Stimulated activated CD8-positive, alpha-beta memory T cell treated with anti-CD3 and anti-CD28 coated beads, Interleukin-4, amount 100 ng/mL, for 48 hours (primary cell): ENCODE measurements at places on chromosomes 2 and 18.
A peak's percentile ranks its signal among the peaks of the same experiment; 100 is the strongest.

DNA sequence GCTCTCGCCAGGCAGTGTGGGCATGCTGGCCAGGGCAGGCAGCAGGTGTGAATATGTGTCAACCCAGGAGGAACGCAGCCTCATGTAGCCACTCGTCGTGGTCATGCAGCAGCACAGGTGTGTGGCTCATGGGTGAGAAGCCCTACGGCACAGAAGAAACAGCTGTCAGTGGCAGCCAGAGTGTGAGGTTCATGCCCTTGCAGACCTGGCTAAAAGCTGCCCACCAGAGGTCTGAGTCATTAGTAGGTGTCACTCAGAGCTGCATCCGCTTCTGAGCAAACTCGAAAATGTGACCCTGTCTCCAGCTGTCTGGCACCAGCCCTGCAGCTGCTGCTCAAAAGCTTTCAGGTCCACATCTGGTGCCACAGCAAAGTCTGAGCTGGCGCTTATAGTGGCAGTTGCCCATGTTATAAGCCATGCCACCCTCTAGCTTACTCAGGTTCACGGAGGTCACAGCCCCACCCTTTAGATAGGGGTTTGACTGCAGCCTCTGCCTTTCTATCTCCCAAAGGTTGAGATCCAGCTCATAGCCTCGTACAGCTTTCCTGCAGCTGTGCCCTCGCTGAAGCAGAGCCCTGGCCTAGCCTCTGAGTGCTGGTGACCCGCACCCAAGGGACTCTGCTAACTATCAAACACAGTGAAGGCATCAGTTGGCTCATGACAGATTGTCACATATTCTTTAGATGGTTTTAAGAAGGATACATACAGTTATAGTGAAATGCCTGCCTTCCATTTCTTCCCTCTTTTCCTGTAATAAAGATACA lies 195.0 kb downstream of the CCDC102B start:
- DNase-seq, result no peak

GRCh38 chr18:50871846-50872245 lies 7.1 kb upstream of the ME2 start:
- no peak for DNase-seq

DNA sequence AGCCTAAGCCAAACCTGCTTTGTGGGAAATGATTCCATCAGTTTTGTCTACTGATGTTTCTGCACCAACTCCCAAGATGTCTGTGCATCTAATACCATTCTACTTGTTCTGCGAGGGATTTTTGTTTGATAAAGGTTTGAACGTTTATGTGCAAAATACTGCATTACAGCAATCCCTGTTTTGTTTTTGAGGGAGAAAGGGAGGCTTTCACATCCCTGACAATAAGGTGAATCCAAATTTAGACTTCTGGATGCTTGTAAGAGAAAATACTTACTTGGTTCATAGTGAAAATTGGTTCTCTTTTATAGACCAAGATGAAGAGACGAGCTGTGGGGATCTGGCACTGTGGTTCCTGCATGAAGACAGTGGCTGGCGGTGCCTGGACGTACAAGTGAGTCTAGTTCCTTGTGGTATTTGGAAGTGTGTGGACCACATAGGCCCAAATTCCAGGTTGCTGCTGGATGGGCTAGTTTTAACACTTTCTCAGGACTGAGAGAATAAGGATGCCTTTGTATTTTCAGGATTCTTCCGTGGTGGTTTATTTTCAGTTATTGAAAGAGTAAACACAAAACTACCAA lies 1.1 kb downstream of the RPL37A start:
- peak; percentile 46 for DNase-seq

DNA sequence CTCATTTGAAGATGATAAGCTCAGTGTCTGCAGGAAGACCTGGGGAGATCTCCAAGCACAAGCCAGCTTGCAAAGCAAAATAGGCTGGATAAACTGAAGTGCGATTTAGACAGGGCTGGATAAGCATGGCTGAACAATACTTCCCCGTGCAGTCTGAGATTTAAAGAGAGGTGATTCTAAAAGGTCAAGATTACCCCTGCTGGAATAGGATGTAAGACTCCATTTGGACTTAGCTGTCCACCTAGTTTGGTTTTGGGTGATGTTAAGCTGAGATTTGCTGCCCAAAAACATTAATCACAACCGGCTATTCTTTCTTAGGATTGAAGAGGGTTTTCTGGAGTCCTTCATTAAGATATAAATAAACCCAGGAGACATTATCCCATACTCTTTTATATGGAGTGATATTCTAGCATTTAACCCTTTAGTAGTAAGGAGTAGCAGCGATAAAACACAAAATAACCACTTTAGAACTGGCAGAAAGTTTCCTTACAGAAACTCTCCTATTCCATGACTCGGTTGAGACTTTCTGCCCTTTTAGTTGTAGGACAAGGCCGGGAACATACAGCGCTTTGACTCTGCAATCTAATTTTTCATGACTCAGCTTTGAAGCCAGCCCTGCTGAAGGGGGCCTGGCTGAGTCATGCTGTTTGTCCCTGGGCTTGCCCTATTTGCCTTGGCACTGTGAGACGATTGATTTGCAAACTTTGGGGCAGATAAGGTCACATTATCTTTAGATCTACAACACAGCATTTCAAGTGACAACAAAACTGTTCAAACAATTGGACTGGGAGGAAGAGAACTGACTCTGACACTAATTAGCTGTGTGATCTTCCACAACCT lies 238.2 kb downstream of the GCA start:
- DNase-seq, result no peak

DNA sequence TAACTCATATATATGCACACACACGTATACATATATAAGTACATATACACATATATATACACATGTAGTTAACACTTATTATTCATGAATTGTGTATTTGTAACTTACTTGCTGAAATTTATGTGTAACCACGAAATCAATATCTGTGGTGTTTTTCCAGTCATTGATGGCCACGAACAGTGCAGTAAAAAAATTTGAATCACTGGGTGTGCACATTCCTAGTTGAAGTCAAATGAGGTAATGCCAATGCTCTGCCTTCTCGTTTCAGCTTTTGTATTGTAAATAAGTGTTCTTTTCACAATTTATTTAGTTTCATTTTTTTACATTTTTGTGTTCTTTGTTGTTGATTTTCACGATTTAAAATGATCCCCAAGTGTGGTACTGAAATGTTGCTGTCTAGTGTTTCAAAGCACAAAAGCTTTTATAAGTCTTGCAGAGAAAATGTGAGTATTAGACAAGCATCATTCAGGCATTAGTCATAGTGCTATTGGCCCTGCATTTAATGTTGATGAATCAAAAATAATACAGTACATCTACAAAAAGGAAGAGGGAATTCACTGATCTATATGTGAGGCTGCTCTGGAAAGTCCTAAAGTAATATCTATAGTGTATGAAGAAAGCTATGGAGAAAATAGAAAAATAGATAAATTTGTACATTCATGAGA lies 419.0 kb downstream of the DSC3 start:
- DNase-seq, result no peak

GRCh38 chr2:127400533-127400896 lies 12.7 kb upstream of the MAP3K2 start:
- DNase-seq, result no peak

GRCh38 chr2:128640845-128641360 lies 322.2 kb upstream of the HS6ST1 start:
- no peak for DNase-seq

DNA sequence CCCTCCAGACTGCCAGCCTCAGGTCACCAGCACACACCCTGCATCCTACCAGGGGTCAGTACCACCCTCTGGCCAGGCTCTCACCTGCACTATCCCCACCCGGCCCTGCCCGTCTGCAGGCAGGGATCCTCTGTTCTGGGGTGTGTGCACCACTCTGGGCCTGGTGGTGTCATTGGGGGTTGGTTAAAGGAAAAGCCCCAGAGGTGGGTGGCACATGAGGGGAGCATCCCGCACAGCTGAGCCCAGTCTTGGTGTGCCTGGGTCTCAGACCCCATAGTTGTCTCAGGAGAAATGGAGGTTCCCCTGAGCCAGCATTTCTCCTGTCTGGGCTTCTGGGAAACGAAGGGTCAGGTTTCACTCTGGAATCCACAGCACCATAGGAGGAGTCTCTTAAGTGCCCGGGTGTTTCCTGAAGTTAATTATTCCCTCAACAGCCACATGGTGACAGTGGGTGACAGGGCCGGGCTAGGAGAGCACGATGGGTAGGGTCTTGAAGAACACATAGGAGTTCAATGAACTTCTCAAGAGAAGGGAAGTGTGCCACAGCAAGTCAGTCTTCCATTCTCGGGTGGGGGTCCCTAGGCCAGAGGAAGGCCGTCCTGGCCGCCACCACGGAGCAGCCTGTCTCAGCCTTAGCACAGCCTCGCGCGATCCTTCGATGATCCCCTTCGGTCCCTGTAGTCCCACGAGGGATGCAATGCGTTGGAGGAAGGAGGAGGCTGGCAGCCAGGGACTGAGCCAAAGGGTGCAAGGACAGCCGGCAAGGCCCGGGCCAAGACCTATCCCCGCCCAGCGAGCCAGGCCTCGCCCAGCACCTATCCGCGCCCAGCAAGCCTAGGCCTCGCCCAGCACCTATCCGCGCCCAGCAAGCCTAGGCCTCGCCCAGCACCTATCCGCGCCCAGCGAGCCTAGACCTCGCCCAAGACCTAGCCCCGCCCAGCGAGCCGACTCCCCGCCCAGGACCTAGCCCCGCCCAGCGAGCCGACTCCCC lies 1.1 kb upstream of the FARP2 start:
- DNase-seq, result peak; percentile 86

DNA sequence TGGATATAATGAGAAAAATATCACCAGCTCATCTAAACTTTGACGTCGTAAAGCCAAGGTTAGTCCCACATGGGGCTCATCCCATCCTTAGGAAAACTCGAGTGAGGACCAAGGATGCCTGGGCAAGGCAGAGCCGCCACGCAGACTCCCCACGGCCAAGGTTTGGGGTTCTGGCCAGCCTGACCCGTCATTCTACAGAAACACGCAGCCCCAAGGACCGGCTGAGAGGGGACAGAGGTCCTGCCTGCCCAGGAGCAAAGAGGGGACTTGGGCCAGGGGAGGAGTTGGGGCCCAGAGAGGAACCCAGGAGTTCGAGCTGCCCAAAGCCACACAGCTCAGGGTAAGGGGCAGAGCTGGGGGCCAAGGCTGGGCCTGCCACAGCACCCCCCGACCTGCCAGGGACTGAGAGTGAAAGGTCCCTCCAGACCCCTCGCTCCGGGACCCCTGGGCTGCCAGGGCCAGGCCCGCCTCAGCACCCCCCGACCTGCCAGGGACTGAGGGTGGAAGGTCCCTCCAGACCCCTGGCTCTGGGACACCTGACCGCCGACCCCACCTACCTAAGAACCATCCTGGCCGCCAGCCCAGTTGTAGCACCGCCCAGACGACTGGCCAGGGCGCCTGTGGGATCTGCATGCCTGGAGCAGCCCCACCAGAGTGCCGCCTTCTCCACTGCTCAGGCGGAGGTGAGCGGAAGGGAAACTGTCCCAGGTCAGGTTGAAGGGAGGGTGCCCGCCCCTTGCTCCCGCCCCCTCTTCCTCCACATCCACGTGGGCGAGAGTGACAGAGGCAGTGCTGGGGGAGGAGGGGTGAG lies at the start of gene PDCD1:
Gene PDCD1 (minus strand): TSS at position 689 of the 811 bp plus-strand sequence. CDS start 56 bp downstream, at position 633.
- DNase-seq, result peak; percentile 80

DNA sequence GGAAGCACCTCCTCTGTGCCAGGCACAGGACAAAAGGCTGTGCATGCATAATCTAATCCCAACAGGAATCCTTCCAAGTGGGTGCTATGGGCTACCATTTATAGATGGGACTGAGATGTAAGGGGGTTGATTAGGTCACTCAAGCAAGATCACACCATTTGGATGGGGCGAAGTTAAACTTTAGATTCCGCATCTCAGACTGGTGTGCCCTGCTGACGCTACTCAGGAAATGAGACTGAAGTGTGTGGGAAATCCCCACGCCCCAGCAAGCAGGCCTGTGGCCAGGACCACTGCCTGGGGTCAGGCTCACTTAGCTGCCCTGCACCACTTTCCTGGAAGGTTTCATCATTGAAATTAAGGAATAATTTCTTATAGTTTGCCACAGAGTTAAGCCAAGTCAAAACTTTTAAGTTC lies 70.5 kb upstream of the PPP1CB start:
- peak; percentile 77 for DNase-seq

- no peak for DNase-seq
Measured at GRCh38 chr18:79834834-79835233, 37.1 kb downstream of the KCNG2 start.

DNA sequence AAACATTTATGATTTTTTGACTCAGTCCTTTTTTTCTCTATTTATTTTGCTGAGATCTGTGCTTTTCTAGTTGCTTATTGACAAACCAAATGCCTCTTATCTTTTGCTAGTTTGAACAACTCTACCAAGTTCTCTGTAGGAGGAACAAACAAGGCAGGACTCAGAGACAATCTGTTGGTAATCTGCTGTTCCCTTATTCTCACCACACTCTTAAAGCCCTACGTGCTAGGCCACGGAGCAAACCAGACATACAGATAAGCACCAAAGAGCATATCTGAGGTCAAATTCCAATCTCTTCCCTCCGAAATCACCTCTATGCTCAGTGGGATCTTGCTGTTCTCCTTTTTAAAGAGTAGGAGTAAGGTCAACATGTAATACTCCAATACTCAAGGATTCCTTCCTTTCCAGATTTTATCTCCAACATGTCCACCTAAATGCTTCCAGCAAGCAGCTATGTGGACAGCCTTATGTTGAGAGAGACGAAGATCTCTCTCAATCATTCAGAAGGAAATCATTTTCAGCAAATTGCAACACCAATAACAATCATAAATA lies 18.4 kb downstream of the FN1 start:
- DNase-seq, result no peak

DNA sequence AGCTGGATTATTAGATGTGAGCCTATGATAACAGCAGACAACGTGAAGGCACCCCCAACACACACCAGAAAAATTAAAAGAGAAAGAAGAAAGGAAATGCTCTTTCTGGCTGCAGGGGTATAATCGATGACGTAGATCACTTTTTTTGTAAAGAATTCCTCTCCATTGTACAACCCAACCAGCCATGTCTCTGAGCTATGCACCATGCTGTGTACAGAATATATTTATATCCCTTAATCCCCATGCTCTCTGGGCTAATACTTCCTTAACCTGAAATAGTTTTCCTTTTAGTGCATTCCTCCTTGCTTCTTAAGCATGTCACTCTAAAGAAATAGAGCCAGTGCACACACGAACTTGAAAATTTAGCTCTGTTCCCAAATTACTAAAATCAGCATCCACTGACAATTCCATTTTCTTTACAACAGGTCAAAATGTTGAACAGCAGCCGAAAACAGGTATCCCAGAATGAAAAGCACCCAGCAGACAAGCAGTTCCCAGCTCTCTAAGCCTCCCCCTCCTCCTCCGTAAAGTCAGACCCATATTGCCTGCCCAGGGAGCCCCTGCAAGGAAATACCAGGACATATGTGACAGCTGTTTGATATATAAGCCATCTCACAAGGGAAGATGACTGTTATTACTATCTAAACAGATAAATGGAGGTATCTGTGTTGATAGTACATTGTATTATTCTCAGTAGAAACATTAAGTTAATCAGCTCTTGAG lies 247.4 kb upstream of the RAB6C start:
- DNase-seq, result no peak
